ENCODE measurements at places on chromosomes 3 and 15.

GRCh38 chr3:194814878-194815357 is 129.2 kb downstream of the FAM43A start:
- DNase-seq, result no peak

DNA sequence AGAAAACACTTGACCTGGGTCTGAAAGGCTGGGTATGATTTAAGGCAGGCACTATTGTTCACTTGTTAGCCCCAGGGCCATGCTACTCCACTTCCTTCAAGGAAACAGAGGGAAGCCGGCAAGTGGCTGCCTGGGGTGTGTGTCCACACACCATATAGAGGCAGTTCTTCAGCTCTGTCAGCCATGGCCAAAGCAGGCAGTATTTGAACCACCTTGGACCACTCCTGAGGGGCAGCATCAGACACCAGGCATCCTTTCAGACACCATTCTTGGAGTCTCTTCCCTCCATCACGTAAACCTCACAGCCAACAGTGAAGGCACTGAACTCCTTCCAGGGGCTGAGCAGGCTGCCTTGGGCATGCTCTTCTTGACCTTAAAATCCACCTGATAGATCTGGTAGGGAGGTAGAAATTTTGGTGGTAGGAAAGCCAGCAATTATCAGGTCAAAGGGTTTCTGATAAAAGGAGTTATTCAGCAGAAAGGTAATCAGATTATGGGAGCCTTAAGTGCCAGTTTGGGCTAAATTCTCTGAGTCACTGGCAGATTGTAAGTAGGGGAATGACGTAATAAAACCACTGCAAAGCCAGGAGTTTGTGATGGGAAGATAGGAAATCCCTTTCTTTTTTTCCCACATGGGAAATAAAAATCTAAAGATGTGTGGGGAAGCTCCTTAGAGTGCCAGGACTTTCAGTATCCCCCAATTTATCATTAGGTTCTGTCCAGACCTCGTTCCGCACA is 20.2 kb downstream of the TGFBR2 start:
- no peak for DNase-seq

DNA sequence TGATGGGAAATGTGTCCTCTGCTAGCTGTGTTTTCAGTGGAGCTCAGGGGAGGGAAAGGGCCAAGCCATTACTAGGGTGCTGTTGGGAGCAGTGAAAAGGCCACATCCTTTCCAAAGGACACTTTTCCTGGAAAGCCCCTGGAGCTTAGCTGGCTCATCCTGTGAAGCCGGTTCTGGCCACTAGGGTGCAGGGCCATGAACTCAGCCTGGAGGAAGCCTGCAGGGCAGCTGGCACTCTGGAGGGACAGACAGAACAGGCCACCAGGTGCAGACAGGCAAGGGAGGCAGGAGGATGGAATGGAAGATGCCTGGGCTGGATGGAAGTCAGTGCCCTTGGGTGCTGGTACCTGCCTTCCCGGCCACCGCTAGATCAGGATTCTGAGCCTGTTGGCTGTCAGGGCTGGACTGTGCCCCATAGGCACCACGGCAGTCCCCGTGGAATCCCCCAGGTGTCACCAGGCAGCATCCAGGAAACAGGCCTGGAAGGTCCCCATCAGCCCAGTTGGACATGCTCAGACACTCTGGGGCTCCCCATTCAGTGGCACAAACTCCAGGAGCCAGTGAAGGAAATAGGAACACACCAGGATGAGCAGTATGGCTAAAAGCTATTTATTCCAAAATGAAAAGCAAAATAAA is 76.2 kb upstream of the C2CD4B start:
- DNase-seq, result no peak

DNA sequence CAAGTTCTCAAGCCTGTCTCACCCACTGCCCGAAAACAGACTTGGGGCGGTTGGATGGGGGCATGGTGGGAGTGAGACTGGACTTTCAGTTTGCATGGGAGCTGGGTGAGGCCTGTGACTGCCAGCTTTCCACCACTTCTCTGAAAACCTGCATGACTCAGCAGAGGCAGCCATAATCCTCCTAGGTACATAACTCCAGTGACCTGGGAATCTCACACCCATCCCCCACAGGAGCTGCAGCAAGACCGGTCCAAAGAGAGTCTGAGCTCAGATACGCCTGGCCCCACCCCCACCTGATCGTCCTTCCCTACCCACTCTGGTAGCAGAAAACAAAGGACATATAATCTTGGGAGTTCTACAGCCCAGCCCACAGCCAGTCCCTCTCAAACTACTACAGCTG is 107.2 kb downstream of the NSMCE3 start:
- DNase-seq, result no peak

DNA sequence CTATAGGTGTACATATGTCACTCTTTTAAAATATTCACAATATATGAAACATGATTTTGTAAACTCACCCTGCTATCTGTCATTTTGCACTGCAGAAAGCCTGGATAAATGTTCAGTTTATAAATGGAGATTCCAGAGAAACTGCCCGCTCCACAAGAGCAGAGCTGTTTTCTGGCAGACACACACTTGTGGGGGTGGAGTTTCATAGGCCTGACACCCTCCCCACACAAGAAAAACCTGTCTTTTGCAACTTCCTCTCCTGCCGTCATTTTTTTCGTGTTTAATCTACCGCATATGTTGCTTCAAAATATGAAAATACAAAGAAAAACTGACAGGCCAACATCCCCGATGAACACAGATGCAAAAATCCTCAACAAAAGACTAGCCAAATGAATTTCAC is 479.0 kb downstream of the GABRG3 start:
- DNase-seq, result no peak

- no peak for DNase-seq
These were observed 1.3 kb upstream of the RBP1 start for GRCh38 chr3:139540651-139541531.

DNA sequence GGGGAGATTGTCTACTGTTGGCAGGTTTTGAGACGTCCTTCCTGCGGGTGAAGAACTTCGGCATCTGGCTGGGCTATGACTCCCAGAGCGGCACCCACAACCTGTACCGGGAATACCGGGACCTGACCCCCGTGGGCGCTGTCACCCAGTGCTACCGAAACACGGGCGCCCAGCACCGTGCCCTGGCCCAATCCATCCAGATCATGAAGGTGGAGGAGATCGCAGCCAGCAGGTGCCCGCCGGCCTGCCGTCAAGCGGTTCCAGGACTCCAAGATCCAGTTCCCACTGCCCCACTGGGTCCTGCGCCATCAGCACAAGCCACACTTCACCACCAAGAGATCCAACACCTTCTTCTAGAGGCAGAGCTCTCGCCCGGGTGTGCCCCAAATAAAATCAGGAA is 194.9 kb upstream of the EPHA6 start:
- no peak for DNase-seq

DNA sequence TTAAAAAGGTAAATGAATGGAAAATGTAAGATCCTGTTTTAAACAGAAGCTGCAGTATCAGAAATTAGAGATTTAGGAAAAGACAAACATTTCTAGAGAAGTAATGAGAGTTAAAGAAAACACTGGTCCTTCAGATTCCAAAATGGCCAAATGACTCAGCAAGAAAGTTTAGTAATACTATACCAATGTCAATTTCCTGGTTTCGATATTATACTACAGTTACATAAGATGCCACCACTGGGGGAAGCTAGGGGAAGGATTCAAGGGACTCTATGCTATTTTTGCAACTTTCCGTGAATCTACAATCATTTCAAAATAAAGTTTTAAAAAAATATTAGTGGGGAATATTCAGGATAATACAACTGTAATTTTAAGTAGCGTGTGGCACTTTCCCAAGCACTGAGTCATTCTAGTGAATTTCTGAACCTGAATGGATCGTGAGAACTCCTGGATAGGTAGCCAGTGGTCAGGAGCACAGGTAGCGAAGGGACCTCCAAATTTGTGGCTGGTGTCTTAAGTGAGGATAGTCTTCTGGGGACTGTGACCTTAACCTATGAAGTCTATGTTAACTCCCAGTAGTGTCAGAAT is 37.6 kb downstream of the TMCC1 start:
- no peak for DNase-seq

DNA sequence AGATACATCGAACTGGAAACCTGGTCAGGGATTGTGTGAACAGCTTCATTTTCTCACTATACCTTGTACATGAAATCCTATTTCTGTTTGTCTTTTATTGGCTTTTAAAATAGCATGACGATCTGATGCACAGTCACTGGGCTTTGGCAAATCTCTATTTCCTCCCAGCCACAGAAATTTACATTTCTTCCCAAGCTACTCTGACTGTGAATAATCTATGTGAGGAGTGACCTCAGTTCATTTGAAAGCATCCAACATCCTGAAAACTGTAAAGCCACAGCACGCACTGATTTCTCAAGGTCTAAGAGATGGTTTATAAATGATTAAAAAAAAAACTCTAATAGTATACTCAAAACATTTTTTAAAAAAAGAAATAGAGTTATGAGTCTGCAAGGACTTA is 450.3 kb downstream of the IL5RA start:
- no peak for DNase-seq

DNA sequence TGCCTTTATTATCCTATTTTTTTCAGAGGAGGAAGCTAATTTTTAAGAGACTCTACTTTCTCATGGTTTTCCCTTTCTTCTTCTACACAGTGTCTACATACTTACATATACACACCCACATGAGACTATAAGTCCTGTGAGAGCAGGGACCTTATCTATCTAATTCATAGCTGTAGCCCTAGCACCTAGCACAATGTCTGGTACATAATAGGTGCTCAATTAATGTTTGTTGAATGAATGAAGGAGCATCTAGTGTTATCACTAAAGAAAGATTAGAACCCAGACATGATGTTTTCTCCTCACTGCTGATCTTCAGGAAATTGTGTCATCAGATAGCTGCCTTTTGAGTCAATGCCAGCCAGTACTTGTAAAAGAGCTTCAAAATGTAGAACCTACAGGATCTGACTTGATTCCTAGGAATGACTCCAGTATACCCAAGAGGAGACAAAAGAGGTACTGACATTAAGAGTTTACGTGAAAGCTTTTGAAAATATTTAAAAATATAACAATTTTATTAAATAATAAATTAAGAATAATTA is 2.5 kb downstream of the SCG5 start:
- DNase-seq, result no peak

GRCh38 chr15:40058476-40059140 is 19.6 kb upstream of the SRP14 start:
- DNase-seq, result peak; percentile 21

DNA sequence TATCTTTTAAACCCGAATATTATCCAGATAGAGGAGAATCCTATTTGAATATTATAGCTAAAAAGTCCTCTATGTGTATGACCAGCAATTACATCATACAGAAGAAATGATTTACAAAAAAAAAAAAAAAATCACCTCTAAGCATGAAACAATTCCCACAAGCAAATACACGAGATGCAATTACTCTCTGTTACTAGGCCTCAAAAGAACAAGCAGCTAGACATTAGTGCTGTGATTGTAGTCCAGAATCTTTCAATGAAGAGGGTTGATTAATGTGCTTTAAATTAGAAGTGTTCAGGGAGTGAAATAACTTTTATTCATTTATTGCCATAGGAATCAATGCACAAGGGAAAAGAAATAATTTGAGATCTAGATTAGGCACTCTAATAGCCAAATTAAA is 1379.5 kb upstream of the GBE1 start:
- no peak for DNase-seq

GRCh38 chr3:151750181-151750580 is 16.5 kb downstream of the AADACL2 start:
- DNase-seq, result no peak

- DNase-seq, result no peak
These were observed at the start of gene FAM240A for GRCh38 chr3:46612324-46612723. FAM240A (plus strand) TSS chr3:46612525; CDS start chr3:46612684, 159 bp downstream.

- no peak for DNase-seq
These were observed 83.2 kb upstream of the LRRFIP2 start for GRCh38 chr3:37257581-37257980.

DNA sequence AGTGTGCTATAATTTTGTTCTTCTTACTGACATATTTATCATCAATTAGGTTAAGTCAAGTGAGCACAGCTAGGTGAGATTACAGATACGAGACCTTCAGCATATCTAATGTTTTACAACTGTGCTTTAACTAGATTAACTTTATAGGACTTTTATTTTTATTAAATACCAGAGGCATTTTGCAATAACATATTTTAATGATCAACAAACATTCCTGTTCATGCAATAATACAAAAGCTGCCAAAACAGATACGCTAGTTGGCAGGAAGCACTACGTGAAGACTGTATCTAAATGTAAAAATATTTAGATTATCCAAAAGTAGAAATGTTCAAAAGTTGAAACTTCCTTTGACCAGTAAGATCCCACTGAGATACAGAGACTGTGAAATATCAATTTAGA is 139.1 kb downstream of the CBLB start:
- no peak for DNase-seq

DNA sequence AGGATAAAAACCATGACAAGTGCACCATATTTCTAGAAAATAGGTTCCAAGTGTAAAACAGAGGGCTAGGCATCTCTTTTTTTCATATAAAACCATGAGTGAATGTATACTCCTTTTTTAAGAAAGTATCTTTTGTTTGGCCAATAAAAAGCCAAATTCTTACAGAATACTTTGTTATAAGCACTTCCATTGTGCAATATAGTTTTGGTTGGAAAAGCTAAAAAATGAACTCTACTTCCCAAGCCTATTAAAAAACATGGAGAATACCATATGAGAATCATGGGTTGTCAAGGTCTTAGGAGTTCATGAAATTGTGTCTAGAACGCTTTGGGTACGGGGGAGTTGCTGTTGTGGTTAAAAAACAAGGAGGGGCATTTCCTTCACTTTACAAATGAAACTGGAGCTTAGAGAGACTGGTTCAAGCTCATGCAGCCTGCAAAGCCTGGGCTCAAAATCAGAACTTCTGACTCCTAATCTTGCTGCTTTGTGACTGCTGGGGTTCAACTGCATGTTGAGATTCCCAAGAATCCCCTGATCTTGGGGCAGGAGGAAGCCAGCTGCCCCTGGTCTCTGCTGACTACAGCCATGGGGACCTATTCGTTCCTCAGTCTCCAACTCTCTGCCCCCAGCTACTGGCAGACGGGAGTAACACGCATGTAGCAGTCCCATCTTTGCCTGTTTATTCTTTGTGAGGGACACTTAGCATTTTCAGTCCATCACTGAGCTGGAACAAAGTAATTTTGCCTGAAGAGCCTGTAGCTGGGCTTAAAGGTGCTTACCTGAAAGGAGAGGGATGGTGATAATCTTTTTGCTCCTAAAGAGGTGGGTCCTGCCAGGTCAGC is 229.1 kb downstream of the CHST2 start:
- no peak for DNase-seq

DNA sequence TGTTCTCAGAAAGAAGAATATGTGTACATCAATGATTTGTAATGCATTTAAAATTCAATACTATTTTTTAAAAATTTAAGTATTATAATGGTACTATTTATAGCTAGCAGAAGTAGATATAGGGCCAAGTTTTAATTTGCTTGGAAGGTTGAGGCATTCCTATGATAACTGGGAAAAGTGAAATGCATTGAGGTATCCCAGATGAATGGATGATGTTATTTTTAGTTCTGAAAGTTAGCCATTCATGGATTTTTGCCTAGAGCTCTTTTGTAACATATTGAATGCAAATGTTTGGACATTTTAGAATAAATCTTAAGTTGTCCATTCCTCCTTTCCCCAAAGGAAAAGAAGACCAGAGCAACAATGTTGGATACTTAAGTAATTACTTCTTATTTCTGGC is 47.6 kb downstream of the GAP43 start:
- no peak for DNase-seq
